ENCODE measurements at places on chromosomes 7 and 10.

DNA sequence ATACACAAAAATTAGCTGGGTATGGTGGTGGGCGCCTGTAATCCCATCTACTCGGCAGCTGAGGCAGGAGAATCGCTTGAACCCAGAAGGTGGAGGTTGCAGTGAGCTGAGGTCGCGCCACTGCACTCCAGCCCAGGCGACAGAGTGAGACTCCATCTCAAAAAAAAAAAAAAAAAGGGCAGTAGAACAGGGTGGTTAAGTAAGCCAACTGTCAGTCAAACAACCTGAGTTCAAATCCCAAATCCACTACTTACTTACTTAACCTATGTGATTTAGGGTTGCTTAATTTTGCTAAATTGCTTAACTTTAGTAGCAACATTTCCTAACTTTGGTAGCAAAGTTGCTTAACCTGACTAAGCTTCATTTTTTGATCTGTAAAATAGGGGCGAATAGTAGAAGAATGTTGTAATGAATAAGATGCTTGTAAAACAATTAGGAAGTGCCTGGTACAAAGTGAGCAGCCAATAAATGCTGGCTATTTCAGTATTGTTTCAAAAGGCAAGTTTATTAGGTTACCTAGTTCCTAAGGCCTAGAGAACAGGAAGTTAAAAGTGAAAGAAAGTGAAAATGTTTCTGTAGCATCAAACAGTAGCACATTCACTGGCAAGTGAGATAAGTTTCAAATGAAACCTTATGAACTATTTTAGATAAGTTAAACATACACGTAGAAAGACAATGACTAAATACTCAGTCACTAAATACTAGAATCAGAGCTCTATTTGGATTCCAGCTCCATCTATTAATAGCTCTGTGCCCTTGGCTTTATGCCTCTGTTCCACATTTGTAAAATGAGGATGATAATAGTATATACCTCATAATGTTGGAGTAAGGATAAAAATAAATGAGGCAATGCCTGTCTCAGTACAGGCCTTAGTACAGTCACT, 64.3 kb downstream of the HOXA1 start:
- peak; percentile 32 for DNase-seq

DNA sequence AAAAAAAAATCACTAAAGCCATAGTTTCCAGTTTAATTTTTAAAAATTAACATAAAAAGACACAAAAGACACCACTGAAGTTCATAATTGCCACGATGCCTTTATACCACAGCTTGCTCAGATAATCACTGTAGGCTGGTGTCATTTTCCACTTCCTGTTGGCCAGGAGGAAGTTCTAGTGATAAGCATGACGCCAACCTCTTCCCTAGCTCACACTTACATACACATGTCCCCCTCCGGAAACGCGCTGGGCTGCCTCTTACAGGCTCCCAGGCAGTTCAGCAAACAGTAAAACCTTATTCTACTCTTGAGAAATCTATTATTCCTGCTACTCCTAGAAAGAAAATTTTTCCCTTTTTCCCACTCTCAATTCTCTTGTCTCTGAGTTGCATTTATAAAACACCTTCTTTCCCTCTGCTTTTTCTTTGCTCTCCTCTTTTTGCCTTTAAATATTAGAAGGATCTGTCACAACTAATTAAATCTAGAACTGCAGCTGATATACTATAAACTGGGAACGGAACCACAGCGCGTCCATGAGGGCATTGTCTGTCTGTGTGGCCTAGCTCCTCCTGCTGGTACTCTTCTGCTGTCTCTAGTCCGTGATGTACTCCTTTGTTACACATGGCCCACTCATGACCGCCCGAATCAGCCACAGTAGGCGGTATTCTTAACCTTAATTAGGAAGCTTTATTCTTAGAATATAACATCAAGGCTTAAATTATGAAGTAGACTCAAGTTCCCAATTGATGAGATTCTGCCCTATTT, 664.9 kb downstream of the CNTNAP2 start:
- no peak for DNase-seq

DNA sequence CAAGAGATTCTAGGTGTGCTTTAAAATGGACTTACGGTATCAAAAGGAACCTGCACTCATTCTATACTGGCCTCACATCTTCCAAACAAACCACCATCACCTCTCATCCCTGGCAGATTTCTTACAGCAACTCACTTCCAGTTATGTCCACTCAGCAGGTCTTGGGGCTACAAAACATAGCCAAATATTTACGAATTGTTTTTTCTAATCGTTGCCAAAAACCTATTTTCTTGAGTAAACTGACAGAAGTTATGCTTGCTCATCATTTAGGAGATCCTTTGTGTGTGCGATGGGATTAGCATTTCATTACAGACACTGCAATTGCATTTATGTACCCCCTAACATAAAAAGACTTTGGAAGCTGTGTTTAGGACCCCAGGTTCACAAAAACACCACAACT, 2.7 kb downstream of the KCNMA1 start:
- no peak for DNase-seq

GRCh38 chr7:110973196-110973990, 117.5 kb upstream of the LRRN3 start:
- no peak for DNase-seq

DNA sequence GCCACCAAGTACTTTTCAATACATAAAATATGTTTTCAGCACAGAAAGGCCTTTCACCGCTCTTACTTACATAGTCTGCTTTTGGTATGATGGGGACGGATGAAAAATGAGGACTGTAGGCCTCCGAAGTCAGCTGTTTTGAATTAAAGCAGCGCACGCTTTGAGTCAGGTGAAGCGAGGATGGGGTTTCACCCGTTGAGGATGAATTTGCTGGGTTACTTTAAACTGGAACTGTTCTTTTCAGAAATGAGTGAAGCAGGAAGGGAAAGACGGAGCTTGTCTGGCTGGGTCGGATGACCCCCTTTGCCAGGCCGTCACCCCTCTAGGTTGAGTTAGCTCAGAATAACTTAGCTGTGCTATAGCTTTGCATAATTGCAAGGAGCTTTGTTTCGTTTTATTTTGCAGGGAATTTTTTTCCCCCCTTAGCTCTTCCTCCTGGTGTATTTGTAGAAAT, 40.0 kb downstream of the CUX1 start:
- no peak for DNase-seq

DNA sequence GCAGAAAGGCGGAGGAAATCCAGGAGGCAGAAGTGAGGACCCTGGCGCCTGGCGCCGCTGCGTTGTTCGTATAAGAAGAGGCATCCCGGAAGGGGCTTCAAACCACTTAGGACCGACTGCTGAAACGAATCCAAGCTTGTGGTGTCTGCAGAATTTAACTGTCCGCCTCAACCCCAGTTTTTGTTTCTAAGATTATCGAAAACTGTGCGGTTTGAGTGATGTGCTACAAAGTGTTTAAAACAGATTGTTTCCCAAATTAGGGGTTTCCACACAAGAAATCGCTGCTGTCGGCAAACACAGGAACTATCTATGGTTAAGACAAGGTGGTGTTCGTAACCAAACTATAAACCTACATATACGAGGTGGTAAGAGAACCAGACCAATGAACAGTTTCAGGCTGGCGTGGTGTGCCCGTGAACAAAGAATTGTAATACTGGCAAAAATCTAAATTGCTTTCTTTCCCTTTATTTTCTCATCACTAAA, 835 bp upstream of the DGKI start:
- no peak for DNase-seq

GRCh38 chr7:106017657-106018056, 54.6 kb downstream of the CDHR3 start:
- no peak for DNase-seq

GRCh38 chr7:108211382-108212201, 81.4 kb upstream of the LAMB4 start:
- no peak for DNase-seq

DNA sequence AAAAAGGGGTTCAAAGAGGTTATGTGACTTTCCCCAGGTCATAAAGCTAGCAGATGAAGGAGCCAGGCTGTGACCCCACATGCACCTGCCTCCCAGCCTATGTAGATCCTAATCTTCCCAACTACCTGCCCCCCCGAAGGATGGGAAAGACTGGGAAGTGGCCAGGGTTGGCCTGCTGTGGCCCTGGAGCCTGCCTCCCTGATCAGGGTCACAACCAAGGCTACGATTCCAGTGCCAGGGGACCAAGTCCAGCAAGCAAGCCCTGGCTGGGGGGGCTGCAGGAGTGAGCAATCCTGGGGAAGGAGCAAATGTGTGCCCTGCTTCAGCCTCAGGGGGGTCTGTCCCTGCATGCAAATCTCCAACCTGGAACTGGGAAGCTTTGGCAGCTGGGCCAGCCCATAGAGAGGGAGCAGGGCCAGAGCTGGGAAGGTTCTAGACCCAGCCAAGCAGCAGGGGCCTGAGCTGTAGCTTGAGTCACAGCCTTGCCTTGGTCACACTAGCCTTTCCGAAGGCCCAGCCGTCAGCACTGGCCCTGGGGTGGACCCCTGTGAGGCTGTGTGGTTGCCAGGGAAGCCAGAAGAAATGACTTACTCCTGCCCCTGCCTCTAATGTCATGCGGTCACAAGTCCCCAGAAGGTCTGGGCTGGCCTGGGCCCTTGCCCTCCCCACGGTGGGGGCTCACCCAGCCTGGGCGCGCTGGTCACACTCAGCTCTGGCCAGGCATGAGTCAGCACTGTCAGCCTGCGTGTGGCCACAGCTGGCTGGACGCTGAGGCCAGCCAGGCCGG, 96.4 kb upstream of the ZMIZ1 start:
- DNase-seq: no peak

DNA sequence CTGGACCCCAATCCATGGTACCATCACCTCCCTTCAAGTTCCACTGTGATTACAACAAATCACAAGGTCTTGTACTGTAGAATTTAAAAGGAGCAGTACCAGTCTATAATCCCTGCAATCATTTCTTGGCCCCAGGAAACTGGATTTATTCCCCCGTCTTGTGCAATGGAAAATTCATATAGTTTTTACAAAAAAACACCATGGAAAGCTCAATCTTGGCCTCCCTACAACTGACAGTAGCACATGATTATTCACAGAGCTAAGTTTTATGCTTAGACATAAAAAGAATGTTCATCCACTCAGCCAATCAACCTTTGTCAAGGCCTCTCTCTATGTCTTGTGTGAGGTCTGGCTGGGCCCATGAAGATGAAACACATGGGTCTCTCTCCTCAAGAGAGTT, 10.2 kb downstream of the DGKI start:
- no peak for DNase-seq

GRCh38 chr7:143279186-143280098, 5.3 kb upstream of the TMEM139 start:
- peak; percentile 86 for DNase-seq

GRCh38 chr10:30818010-30818660, 188.6 kb upstream of the LYZL2 start:
- DNase-seq: no peak

- no peak for DNase-seq
These were observed 11.5 kb upstream of the SP8 start for GRCh38 chr7:20798081-20798693.

DNA sequence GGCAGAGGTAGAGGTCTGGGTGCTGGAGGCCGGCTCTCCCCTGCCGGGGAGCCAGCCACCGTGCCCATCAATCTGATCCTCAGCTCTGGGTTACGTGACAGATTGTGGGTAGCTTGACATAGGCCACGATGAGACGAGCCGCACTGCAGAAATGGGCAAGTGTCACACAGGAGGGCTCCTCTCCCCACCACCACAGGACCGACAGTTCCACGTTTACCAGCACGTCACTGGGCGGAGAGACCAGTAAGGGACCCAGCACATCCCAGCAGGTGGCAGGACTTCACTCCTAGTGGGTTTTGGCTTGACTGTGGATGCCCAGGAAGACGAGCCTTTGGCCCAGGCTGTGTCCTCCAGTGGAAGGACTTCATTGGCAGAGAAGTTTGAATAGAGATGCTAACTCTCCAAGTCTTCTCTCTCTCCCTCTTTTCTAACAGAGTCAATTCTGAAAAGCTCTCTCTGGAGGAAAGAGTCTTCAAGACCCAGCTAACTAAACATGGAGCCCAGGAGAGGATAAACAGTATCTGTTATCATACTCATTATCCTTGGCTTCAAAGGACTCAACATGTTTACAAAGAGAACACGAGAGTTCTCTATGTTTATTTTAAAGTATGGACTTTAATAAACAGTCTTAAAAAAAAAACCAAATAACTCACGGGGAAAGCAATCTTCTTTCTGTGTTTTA, 129.3 kb upstream of the JCAD start:
- DNase-seq: no peak

DNA sequence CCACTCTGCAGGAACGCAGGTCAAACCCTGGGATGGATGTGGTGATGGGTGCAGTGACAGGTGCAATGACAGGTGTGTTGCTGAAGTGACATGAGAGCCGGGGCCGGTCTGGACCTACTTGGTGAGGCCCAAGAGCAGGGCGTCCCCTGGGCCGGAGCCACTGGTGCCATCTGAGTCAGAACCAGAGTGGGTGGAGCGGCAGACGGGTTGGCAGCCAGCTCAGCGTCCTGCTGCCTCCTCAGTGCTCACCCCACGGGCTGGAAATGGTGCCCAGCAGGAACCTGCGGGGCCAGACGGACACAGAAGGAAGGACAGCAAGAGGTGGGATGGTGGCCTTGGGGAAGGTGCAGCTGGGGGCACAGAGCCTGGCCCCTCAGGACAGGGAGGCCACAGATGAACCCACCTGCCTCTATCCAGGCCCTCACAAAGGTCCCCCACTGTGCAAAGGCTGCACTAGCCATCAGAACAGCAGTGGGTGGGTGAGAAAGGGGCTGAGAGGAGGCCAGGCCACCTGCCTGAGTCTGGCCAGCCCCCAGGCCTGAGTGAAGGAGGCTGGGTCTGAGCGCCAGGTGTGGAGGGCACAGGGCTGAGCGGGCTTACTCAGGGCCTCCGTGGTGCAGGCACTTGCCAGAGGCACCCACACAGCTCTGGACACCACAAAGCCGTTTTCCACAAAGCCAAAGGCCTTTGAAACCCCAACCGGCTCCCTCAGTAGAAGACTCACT, 129.0 kb upstream of the PPP2R2D start:
- no peak for DNase-seq

DNA sequence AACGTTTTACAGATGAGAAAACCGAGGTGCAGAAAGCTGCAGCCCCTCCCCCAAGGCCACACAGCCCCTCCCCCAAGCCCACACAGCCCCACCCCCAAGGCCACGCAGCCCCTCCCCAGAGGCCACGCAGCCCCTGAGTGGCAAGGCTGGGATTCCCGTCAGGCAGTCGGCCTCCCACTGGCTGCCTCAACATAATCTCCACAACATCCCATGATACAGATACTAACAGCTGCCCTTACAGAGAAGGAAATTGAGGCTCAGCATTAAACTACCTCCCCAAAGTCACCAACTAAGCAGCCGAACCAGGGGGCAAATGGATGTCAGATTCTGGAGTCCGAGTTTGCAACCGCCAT, 15.9 kb downstream of the SH3PXD2A start:
- no peak for DNase-seq

GRCh38 chr7:84686373-84686772, 491.8 kb upstream of the SEMA3A start:
- no peak for DNase-seq

GRCh38 chr10:28295336-28295735, 7.5 kb downstream of the MPP7 start:
- DNase-seq: peak; percentile 40

- DNase-seq: no peak
These were observed 43.8 kb upstream of the ATRNL1 start for GRCh38 chr10:115049318-115049717.

GRCh38 chr10:73761781-73762180, 17.6 kb downstream of the SEC24C start:
- no peak for DNase-seq

GRCh38 chr7:111654343-111654742, 92.1 kb upstream of the IMMP2L start:
- DNase-seq: peak; percentile 87

- no peak for DNase-seq
These were observed 108.3 kb upstream of the MDFIC start for GRCh38 chr7:114813624-114814023.
